Posterior cingulate gyrus (tissue), 11 donors: ENCODE measurements at places on chromosomes 16 and 17.

- no peak for DNase-seq
Observed at GRCh38 chr17:50589095-50589705, 28.7 kb downstream of the CACNA1G start.

- DNase-seq, result no peak
Observed at GRCh38 chr16:80623376-80623775, 82.6 kb downstream of the DYNLRB2 start.

GRCh38 chr17:3722716-3723115 lies 987 bp upstream of the HASPIN start:
- DNase-seq, result no peak

DNA sequence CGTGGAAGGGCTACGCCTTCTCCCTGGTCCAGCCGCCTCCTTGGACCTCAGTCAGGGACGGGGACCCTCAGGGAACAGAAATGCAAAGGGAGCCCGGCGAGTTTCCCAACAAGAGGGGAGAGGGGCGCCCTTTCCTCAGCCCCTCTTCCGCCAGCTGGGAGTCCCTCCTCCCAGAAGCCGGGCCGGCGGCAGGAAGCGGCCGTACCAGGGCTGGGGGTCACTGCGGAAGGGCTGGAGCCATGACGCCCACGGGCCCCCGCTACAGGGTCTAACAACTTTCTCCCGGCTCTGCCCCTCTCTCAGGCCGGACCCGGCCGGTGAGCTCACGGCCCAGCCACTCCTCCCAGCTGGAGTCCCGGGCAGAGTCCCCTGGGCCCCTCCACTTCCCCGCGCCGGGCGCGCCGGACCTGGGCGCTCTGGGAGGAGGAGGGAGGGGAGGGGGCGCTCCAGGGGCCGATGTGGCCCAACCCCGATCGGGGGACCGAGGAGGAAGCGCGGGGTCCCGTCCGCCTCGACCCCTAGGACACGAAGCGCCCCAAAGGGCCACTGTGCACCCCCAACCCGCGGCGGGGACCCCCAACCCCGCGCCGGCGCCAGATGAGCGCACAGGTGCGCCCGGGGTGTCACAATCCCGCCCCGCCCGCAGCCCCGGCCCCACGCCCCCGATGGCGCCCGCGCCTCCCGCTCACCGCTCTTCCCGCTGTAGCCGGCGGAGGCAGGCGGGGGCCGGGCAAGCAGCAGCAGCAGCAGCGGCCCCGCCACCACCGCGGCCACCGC lies 578 bp downstream of the PGAP6 start:
- DNase-seq, result no peak

- DNase-seq, result no peak
Observed at GRCh38 chr17:9772658-9773057, 18.7 kb downstream of the DHRS7C start.

- no peak for DNase-seq
Observed at GRCh38 chr16:7731141-7731540, 398.5 kb downstream of the RBFOX1 start.

DNA sequence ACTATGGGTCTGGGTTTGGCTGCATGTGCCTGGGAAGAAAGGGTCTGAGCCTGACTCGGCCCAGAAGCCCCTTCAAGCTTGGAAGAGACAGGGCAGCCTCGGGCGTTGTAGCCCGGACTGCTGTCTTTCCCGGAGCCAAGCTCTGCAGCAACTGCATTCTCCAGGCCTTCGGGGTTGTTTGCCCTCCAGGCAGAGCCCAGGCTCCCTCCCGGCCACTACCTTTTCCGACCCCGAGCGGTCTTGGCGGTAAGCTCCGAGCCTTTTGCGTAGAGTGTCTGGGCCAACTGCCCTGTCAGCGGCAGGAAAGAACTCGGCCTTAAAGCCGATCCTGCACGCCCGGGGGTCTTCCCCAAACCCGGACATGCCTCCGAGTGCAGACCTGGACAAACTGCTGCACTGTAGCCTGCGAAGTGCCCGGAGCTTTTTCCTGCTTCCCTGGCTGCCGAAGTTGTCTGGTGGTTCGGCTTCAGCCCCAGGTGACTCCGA lies 1.3 kb downstream of the LHX1 start:
- DNase-seq, result no peak

DNA sequence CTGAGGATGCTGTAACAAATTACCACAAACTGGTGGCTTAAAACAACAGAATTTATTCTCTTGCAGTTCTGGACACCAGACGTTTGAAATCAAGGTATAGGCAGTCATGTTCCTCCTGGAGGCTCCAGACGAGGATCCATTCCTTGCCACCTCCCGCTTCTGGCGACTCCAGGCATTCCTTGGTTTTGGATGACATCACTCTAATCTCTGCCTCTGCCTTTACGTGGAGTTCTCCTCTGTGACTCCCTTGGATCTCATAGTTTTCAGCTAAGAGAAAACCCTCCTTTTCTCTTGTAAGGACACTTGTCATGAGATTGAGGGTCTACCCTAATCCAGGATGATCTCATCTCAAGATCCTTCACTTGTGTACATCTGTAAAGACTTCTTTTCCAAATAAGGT lies 31.4 kb upstream of the HS3ST3B1 start:
- DNase-seq, result no peak

- no peak for DNase-seq
Observed at GRCh38 chr17:67239597-67239996, 5.4 kb downstream of the HELZ start.

- DNase-seq, result no peak
Observed at GRCh38 chr16:49457196-49457595, 83.6 kb downstream of the C16orf78 start.

GRCh38 chr17:36550491-36551417 lies 6.0 kb downstream of the GGNBP2 start:
- DNase-seq, result no peak

- peak; percentile 50 for DNase-seq
Observed at GRCh38 chr16:3474136-3474779, 21.0 kb downstream of the C16orf90 start.

GRCh38 chr17:47192554-47192953 lies 3.5 kb upstream of the CDC27 start:
- DNase-seq, result no peak

DNA sequence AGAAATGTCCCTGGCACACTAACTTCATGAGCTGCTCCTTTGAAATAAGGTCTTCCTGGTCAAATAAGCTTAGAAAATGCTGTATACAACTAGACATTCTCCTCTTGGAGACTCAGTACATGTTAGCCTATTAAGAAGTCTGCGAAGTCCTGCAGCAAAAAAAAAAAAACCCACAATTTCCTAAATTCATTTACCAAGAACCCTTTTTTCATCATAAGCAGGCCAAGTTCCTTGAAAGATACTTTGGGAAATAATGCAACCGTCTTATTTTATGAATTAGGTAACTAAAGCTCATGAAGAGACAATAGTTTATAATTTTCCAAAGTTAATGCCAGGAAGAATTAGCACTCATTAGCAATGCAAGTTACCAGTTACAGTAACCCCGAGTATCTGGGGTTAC lies 49.0 kb upstream of the HAS3 start:
- no peak for DNase-seq

GRCh38 chr16:66588981-66589713 lies 9.9 kb downstream of the CMTM2 start:
- no peak for DNase-seq

DNA sequence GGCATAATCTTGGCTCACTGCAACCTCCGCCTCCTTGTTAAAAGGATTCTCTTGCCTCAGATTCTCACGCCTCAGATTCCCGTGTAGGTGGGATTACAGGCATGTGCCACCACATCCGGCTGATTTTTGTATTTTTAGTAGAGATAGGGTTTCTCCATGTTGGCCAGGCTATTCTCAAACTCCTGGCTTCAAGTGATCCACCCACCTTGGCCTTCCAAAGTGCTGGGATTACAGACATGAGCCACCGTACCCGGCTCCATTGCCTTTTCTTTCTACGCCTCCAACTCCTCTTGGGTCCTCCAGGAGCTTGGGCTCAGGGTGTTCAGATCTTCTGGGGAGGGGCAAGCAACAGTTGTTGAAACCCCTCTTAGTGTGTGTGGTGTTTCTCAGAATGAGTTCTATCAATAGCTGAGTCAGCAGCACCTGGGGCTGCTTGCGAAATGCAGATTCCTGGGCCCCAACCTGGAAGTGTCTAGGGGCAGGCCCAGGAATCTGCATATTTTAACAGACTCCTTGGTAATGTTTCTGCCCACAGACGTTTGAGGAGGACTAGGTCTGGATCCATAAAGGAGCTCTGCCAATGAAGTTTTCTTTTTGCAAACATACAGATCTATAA lies 31.4 kb downstream of the SEC14L5 start:
- no peak for DNase-seq

DNA sequence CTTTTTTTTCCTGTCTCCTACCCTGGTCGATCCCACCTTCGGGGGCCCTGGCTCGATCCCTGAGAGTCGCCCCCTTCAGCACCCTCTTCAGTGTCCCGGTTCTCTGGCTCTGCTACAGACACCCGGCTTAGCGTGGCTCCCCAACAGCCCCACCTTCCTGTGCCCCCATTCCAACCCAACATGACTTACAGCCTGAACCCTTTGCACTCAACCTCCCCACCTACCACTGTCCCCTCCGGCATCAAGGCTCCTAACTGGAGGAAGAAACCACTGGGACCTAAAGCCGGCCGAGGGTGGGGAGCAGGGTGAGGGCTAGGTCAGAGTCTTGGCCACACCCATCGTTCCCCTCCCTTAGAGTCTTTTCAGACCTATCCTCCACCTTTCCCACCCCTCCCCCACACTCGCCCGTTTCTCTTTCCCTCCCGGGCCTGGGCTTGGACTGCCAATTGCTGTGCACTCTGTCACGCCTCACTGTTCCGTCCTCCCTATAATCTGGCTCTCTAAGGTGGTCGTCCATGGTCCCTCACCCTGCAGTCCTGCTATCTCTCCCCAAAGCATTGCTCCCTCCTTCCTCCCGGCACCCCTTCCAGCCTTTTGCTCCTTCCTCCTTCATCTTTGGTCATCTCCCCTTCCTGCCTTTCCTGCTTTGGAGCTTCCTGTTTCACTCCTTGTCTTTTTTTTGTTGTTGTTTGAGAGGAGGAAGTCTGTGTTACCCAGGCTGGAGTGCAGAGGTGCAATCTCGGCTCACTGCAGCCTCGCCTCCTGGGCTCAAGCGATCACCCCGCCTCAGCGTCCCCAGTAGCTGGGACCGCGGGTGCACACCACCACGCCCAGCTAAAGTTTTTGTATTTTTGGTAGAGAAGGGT lies 890 bp upstream of the CLDN7 start:
- DNase-seq, result no peak

DNA sequence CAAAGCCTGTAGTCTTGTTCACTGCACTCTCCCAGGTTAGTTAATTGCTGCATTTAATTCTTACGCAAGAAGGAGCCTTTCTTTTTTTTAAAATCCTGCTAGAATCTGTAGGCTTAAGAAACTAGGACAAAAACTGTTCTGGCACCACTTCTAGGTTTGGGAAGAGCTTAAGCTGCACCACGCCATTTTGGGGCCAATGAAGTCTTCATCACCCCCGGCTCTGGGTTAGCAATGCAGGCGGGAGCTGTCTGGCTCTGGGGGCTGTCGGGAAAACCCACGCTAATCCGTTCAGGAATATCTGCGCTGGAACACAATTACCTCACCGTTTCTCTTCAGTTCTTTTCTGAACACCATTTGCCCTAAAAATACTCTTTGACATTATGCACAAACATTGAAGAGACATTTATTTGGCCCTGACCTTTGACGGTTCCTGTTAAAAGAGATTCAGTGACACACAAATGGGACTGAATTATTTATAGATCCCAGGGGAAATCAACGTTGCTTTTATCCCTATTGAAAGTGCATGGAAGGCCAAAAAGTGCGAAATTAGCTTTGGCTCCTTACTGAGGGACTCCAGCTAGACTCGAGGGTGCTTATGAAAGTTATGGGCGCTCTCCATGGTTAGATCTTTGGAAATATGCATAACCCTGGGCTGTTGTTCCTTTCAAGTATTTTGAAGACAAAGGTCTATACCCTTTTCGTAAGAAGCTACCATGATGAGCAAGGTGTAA lies 249.2 kb downstream of the HAPSTR1 start:
- peak; percentile 49 for DNase-seq

GRCh38 chr17:36647636-36648035 lies 46.3 kb downstream of the MRM1 start:
- no peak for DNase-seq

- no peak for DNase-seq
Observed at GRCh38 chr17:42535155-42536047, 640 bp upstream of the NAGLU start.

DNA sequence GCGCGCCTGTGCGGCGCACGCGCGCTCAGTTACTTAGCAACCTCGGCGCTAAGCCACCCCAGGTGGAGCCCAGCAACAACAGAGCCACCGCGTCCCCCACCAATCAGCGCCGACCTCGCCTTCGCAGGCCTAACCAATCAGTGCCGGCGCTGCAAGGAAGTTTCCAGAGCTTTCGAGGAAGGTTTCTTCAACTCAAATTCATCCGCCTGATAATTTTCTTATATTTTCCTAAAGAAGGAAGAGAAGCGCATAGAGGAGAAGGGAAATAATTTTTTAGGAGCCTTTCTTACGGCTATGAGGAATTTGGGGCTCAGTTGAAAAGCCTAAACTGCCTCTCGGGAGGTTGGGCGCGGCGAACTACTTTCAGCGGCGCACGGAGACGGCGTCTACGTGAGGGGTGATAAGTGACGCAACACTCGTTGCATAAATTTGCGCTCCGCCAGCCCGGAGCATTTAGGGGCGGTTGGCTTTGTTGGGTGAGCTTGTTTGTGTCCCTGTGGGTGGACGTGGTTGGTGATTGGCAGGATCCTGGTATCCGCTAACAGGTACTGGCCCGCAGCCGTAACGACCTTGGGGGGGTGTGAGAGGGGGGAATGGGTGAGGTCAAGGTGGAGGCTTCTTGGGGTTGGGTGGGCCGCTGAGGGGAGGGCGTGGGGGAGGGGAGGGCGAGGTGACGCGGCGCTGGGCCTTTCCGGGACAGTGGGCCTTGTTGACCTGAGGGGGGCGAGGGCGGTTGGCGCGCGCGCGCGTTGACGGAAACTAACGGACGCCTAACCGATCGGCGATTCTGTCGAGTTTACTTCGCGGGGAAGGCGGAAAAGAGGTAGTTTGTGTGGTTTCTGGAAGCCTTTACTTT lies at the start of gene UBB:
Gene UBB, plus strand, starts transcription at position 452 of the 856 bp plus-strand sequence. CDS start 817 bp downstream, outside the sequence.
- DNase-seq, result peak; percentile 93

GRCh38 chr17:67491009-67491680 lies 114.1 kb downstream of the PITPNC1 start:
- peak; percentile 71 for DNase-seq

DNA sequence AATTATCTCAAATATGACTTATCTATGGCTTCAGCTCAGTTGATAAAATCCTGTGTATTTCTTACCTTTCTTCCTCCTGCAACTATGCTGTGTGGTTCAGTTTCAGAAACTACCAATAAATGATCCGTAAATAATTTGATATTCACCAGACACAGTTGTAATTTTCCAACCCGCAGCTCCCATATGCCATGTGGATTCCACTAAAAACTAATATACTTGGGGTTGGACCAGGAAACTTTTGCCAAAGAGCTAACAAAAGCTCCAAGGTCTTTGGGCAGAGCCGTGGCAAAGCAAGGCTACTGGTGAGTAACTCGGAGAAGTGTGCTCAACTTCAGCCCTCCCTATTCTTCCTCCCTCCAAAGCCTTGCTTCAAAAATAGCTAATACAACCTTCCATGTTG lies 2.3 kb upstream of the CHST6 start:
- no peak for DNase-seq
